ENCODE measurements at places on chromosomes 3 and 15.

GRCh38 chr3:8743021-8743601 lies 9.5 kb downstream of the CAV3 start:
- no peak for DNase-seq
- no peaks in the 10 kb centered on the region for H3K4me1 ChIP-seq
- H3K4me3 ChIP-seq = no peak overlapping the region
- H3K36me3 ChIP-seq = no peaks in the 10 kb centered on the region
- H3K27me3 ChIP-seq = peaks cover 13% of the 10 kb centered on the region

DNA sequence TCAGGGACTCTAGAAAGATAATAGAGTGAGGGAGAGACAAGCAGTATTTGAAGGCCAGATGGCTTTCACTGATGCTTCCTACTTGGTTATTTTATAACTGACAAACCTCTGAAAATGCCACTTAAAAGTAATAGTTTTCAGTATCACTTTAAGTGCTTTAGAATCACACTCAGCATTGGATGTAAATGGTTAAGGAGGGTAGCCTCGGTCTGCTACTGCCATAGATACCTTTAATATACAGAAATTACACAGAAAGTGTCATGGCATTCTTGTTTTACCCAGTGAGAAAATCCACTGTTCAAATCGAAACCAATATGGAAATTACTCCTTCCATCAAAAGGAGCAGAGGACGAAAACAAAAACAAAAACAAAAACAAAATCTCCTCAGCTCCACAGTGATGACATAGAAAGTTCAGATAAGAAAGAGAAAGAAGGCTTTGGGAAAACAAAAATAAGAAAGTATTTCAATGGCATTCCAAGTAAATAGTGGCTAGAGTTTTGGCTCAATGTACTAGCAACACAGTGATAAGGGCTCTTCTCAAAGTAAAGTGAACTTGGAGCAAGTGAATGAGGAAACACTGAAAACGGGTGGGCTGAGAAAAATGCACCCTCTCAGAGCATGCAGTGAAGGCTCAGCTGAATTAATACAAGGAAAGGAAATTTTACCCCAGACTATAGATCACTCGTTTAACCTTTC lies 43.2 kb upstream of the CD47 start:
- H3K36me3 ChIP-seq = peaks cover 67% of the 10 kb centered on the region
- peak overlapping the region; percentile 78 for H3K27ac ChIP-seq
- no peaks in the 10 kb centered on the region for H3K27me3 ChIP-seq
- H3K4me1 ChIP-seq = peaks cover 61% of the 10 kb centered on the region
- H3K4me3 ChIP-seq = peak overlapping the region; percentile 63

GRCh38 chr3:133600572-133601081 lies 27.1 kb downstream of the CDV3 start:
- peaks cover 21% of the 10 kb centered on the region for H3K36me3 ChIP-seq
- DNase-seq = no peak
- no peak overlapping the region for H3K27ac ChIP-seq

GRCh38 chr15:38864827-38865581 lies 300.4 kb upstream of the RASGRP1 start:
- H3K4me3 ChIP-seq = no peak overlapping the region
- DNase-seq = no peak
- no peaks in the 10 kb centered on the region for H3K27me3 ChIP-seq
- H3K4me1 ChIP-seq = no peaks in the 10 kb centered on the region
- H3K36me3 ChIP-seq = no peaks in the 10 kb centered on the region

GRCh38 chr15:41115161-41115651 lies 874 bp downstream of the INO80 start:
- peaks cover 29% of the 10 kb centered on the region for H3K4me1 ChIP-seq
- peaks cover 7% of the 10 kb centered on the region for H3K36me3 ChIP-seq
- no peak for DNase-seq
- H3K4me3 ChIP-seq = peak overlapping the region; percentile 90
- no peaks in the 10 kb centered on the region for H3K27me3 ChIP-seq

DNA sequence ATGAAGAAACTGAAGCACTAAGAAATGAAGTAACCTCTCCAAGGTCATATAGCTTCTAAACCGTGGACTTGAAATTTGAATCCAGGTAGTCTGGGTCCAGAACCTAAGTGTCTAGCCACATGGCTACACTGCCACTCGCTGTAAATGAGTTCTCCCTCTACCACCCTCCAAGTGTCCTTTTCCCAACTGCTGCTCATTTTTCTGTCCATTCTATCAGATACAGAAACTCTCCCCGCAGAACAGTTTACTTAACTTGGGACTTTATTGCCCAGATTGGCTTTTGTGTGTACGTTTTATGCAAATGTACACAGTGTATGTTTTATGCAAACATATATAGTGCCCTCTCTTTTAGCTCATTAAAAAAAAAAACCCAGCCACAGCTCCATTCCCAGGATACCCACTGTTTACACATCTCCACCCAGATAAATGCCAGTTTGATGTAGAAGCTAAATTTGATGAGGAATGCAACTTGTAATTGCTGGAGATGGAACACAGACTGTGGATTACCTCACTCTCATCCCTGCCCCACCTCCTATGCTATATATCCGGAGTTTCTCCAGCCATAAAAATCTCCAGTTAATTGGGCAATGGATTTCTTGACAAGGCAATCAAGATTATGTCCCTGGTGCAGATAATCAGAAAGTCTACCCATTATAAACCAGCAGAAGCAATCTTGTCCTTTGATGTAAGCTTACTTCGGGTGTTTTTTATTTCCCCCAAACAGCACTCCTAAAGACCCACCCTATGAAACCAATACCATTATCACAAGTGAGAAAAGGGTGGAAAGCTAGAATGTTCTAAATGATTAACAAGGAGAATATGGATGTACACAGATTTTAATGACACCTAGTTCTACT lies 42.0 kb downstream of the THBS1 start:
- no peak overlapping the region for H3K27ac ChIP-seq
- peaks cover 25% of the 10 kb centered on the region for H3K4me1 ChIP-seq
- no peak overlapping the region for H3K4me3 ChIP-seq
- no peaks in the 10 kb centered on the region for H3K36me3 ChIP-seq
- no peak for DNase-seq

DNA sequence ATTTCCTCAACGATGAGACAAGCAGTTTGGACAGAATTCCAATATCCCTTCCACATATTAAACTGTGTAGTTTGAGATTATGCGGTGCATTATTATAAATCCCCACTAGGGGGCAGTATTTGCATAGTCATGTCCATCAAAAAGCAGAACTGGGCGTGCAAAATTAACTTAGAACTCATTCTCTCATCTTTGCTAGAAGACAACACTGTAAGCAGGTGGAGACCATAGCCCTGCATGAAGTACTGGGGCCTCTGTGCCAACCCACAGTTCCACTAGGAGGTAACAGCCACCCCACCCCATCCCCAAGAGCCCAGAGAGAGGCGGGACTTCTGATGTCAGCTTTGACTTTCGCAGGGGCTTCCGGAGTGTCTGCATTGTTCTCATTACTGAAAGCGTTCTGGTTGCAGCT lies 106.6 kb upstream of the TMC3 start:
- H3K27me3 ChIP-seq = no peaks in the 10 kb centered on the region
- no peak overlapping the region for H3K27ac ChIP-seq

- H3K4me1 ChIP-seq = peaks cover 5% of the 10 kb centered on the region
- H3K27ac ChIP-seq = no peak overlapping the region
- peaks cover 24% of the 10 kb centered on the region for H3K27me3 ChIP-seq
- no peaks in the 10 kb centered on the region for H3K36me3 ChIP-seq
- DNase-seq = peak; percentile 51
- no peak overlapping the region for H3K4me3 ChIP-seq
Observed at GRCh38 chr3:46866720-46867549, 3.7 kb upstream of the MYL3 start.

DNA sequence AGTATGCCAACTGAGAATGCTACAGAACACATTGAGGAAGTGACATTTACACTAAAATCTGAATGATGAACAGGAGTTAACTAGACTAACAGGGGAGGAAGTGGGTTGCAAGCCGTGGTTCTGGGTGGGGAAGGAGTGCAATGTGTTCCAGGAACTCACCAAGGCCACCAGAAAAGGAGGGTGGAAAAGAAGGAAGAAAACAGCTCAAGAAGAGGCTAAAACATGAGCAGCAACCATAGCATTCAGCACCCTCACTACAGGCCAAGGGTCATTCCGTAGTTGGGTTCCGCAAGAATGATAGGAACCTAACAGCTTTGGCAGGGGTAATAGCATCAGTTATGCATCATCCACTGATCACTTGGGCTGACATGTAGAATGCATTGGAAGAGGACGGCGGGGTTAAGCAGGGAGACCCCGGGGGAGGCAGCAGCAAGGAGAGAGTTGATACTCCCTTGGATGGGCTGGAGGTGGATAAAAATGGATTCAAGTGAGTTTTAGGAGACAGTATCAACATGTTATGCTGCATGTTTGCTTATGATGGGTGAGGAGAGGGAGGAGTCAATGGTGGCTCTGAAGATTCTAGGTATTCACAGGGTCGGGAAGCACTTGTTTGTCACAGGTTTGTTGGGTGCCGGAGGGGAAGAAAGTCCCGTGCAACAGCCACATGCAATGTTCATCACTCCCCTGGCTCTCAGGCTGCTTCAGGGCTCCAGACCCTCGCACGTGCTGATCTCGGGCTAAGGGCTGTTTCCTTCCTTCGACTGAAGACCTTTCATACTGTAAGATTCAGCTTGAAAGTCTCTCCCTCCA lies 53.2 kb downstream of the LIPC start:
- peaks cover 11% of the 10 kb centered on the region for H3K4me1 ChIP-seq
- no peaks in the 10 kb centered on the region for H3K36me3 ChIP-seq
- no peak for DNase-seq
- H3K27ac ChIP-seq = no peak overlapping the region

- H3K27me3 ChIP-seq = no peaks in the 10 kb centered on the region
- no peaks in the 10 kb centered on the region for H3K36me3 ChIP-seq
- DNase-seq = no peak
- peaks cover 12% of the 10 kb centered on the region for H3K4me1 ChIP-seq
- H3K27ac ChIP-seq = peak overlapping the region; percentile 3
Observed at GRCh38 chr3:22122567-22122966, 371.6 kb upstream of the ZNF385D start.

DNA sequence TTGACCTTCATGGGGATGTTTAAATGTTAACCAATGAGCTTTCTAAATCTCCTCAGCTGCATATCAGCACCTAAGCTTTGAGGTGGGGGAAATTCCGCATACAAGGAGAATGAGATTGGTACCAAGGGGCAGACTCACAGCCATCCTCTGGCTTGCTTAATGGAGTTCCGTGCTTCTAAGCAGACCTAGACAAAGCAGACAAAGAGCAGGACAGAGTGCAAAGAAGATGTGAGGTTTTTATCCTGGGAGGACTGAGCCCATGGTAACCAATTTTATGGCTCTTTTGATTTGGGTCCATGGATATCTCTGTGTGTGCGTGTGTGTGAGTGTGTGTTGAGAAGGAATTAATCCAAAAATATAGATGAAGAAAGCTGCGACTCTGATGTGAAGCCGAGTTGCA lies 7.5 kb downstream of the TAFA4 start:
- no peak for DNase-seq
- H3K27me3 ChIP-seq = peaks cover 21% of the 10 kb centered on the region
- no peaks in the 10 kb centered on the region for H3K4me1 ChIP-seq

DNA sequence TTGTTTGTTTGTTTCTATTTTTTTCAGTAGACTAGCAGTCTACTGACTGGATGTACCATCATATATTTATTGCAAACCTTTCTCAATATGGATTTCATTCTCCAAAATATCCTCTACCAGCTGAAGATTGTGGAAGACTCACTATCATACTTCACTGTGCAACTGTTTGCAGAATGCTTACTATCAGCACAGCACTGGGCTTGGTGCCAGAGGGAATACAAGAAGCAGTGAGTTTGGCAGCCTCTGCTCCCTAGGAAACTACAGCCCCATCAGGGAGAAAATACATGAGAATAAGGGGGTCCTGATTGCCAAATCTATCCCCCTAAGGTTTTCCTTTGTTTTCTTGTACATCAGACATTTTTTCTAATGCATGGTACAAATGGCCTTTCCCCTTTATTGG lies 27.5 kb downstream of the AQP9 start:
- peaks cover 21% of the 10 kb centered on the region for H3K27me3 ChIP-seq
- no peak overlapping the region for H3K4me3 ChIP-seq
- no peaks in the 10 kb centered on the region for H3K36me3 ChIP-seq
- H3K27ac ChIP-seq = no peak overlapping the region

DNA sequence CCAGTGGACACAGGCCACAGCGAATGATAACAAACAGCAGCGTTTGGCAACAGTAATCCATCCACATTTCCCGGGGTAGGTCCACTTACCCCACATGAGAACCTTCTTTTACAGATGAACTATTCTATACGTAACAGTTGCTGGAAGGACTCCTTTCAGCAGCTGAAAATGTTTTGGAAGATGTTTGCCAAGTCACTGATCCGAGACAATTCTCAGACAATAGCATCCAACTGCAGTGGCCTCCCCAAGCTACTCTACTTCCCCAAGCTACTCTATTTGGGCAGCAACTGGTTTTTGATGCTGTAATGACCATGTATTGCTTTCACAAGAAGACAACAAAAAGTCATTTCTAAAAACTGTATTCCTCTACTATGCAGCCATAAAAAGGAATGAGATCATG lies 87.5 kb downstream of the ADAMTS17 start:
- H3K36me3 ChIP-seq = no peaks in the 10 kb centered on the region
- H3K27ac ChIP-seq = no peak overlapping the region
- no peak for DNase-seq
- no peaks in the 10 kb centered on the region for H3K4me1 ChIP-seq
- no peak overlapping the region for H3K4me3 ChIP-seq

- no peak overlapping the region for H3K4me3 ChIP-seq
- DNase-seq = no peak
- H3K36me3 ChIP-seq = no peaks in the 10 kb centered on the region
- H3K27me3 ChIP-seq = peaks cover 9% of the 10 kb centered on the region
- H3K4me1 ChIP-seq = peaks cover 2% of the 10 kb centered on the region
Observed at GRCh38 chr15:60215225-60215963, 182.4 kb downstream of the ANXA2 start.

- no peaks in the 10 kb centered on the region for H3K27me3 ChIP-seq
- no peak overlapping the region for H3K4me3 ChIP-seq
Observed at GRCh38 chr3:81416812-81417211, 344.6 kb downstream of the GBE1 start.

- H3K27me3 ChIP-seq = no peaks in the 10 kb centered on the region
- peaks cover 41% of the 10 kb centered on the region for H3K4me1 ChIP-seq
- H3K4me3 ChIP-seq = peak overlapping the region; percentile 3
Observed at GRCh38 chr3:194489736-194490612, 3.2 kb upstream of the ATP13A3 start.

DNA sequence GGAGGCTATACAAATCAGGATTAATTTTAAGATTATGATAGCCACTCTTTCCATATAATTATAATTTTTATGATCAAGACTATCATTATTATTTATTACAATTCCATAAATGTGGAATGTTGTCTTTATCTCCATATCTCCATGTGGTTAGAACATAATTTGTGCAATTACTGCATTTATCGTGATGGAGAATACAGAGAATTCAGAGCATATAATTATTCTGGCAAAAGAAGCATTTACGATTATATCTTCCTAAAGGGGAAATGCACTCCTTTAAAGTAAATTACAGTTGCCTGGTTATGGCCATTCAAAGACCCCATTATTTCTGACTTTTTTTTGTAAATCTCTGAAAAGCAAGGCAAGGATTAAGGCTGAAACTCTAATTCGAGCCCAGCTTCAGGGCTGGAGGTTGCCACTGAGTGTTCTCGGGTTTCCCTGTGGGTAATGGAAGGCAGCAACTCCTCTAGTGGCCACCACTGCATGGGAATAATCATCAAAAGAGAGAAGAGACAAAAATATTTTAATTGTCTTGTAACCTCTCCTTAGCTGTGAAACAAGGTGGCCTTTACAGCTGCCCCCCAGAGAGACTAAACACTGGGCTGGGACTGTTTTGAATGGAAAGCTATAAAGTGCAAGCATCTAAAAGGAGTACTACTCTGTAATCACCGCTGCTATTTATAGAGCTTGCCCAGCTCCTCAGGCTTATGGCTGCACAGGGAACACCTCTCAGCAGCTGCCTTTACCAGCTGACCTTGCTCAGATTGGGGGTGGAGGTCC lies 59.8 kb upstream of the PRTG start:
- no peaks in the 10 kb centered on the region for H3K36me3 ChIP-seq
- H3K27me3 ChIP-seq = peaks cover 8% of the 10 kb centered on the region
- no peak overlapping the region for H3K27ac ChIP-seq
- H3K4me3 ChIP-seq = no peak overlapping the region
- DNase-seq = no peak
- no peaks in the 10 kb centered on the region for H3K4me1 ChIP-seq

Data from stimulated activated naive B cell treated with anti-CD40 and anti-IgM and Interleukin-4, amounts not matched to agents 10 μg/mL and 1 μg/mL and 100 μg/mL, for 72 hours (primary cell).